H4 (cell line): ENCODE measurements at places on chromosomes 6 and 20. TPM values are rescaled to one million over a fixed set of nuclear protein-coding genes. Genes with fewer than 3 reads are reported as not detected.

GRCh38 chr6:20918868-20919267 lies 384.6 kb downstream of the CDKAL1 start:
- DNase-seq = no peak

DNA sequence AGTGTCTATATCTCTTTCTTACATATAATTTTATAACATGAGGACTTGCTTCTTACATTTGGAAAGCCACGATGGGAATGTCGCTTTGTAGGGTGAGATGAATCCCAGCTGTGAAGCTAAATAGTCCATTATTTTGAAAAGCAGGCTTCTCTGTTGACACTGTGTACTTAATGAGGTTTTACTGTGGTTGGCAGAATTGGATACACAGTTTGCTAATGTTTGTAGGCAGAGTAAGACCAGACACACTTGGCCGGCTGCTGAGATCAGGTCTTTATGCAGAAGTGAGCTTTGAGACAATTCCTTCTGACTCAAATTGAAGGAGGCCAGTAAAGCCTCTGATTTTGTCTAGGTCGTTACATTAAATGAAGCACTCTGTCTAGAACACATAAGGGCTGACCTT lies 93.0 kb downstream of the NDUFAF5 start:
- DNase-seq = no peak

The LY6G6F gene
- not detected in 2 replicates for total RNA-seq

DNA sequence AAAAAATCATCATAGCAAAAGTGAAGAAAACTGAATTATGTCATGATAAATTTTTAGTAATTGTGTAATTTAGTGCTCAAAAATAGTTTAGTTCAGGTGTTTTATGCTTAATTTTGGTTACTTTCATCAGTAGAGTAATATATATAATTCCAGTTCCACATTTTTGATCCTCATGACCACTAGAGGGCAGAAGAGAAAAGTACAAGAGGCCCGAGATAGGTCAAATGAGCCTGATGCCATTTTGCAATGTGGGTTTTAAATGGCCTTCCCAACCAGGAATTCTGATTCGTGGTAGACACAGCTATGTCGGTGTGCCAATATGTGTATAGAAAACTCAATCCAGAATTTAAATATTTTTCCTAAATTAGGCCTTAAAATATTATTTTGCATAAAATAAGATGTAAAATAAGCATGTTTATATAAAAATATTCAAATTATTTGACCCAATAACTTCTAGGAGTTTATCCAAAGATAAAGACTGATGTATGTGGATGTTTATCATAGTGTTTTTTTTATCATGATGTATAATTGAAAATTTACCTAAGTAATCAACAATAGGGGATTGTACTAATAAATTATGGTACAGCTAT lies 159.7 kb upstream of the RPS6KA2 start:
- DNase-seq = peak; percentile 44

GRCh38 chr20:10119336-10119735 lies 84.5 kb downstream of the ANKEF1 start:
- DNase-seq = no peak

The VWA7 gene
- 0.37 and 2.2 TPM in 2 replicates for total RNA-seq

DNA sequence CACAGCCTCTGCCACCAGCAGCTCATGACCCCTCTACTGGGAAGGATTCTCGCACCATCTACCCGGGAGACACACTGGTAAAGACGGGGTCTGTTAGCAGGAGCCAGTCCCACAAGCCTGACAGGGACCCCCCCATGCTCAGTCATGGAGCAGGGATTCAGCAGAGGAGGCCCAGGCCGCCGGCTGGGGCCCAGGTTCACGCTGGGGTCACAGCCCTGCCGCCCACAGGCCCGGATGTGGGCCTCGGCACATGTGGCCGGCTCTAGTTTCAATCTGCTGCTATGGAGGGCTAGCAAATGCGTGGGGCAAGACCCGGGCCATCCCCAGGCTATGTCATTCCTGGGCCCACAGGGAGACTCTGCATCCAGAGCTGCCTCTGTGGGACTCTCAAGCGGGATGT lies 25.1 kb downstream of the PXDC1 start:
- no peak for DNase-seq

- DNase-seq = no peak
Observed at GRCh38 chr20:9403448-9403847, 110.9 kb upstream of the LAMP5 start.

The CLIC5 gene
- not detected in 2 replicates for total RNA-seq

- peak; percentile 3 for DNase-seq
Observed at GRCh38 chr6:151209071-151209831, 30.5 kb upstream of the AKAP12 start.
